ENCODE measurements at places on chromosomes 16 and 17. TPM values are rescaled to one million over a fixed set of nuclear protein-coding genes. Genes with fewer than 3 reads are reported as not detected.

DNA sequence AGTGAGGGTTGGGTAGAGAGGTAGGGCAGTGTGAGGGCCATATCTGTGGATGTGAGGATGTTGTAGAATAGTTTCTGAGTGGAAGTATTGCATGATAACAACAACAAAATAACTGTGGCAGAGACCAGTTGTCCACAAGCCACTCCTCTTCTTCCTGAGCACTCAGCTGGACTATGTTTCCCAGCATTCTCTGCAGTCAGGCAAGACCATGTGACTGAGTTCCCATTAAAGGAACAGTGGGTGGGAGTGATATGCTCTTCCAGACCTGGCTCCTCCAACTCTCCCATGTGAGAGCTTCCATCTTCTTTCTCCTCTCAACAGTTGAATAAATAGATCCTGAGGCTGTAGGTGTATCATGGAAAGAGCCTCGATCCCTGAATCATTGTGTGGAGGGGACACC is 272.4 kb downstream of the CBLN1 start:
- H3K27ac ChIP-seq, result no peak overlapping the region
- H3K4me3 ChIP-seq, result no peak overlapping the region
- peaks cover 11% of the 10 kb centered on the region for H3K4me1 ChIP-seq
- no peaks in the 10 kb centered on the region for H3K27me3 ChIP-seq
- H3K36me3 ChIP-seq, result no peaks in the 10 kb centered on the region

- no peak overlapping the region for H3K4me3 ChIP-seq
- H3K36me3 ChIP-seq, result peaks cover 72% of the 10 kb centered on the region
Observed at GRCh38 chr17:44159519-44160210, 10.8 kb upstream of the ASB16 start.

GRCh38 chr16:15613676-15614075 is 29.3 kb downstream of the MARF1 start:
- no peak overlapping the region for H3K4me3 ChIP-seq
- no peaks in the 10 kb centered on the region for H3K4me1 ChIP-seq
- no peak for DNase-seq
- H3K36me3 ChIP-seq, result peaks cover 81% of the 10 kb centered on the region
- H3K27me3 ChIP-seq, result no peaks in the 10 kb centered on the region
- H3K27ac ChIP-seq, result no peak overlapping the region

- H3K4me1 ChIP-seq, result no peaks in the 10 kb centered on the region
- H3K27me3 ChIP-seq, result no peaks in the 10 kb centered on the region
- DNase-seq, result no peak
- peaks cover 38% of the 10 kb centered on the region for H3K36me3 ChIP-seq
- H3K27ac ChIP-seq, result no peak overlapping the region
- no peak overlapping the region for H3K4me3 ChIP-seq
Observed at GRCh38 chr17:80045703-80046102, 9.3 kb downstream of the CCDC40 start.

GRCh38 chr16:15542261-15542660 is 100.7 kb downstream of the MARF1 start:
- H3K4me1 ChIP-seq, result no peaks in the 10 kb centered on the region
- no peaks in the 10 kb centered on the region for H3K27me3 ChIP-seq
- no peak overlapping the region for H3K27ac ChIP-seq
- peak overlapping the region; percentile 21 for H3K4me3 ChIP-seq
- no peak for DNase-seq

Gene G6PC1
- not detected for total RNA-seq

Gene SDR42E2
- not detected for total RNA-seq

Measured in endodermal cell (in vitro differentiated cells).